ENCODE measurements at places on chromosomes 11 and 22.

GRCh38 chr11:111949519-111950426 is 12.6 kb downstream of the DIXDC1 start:
- no peak for DNase-seq

DNA sequence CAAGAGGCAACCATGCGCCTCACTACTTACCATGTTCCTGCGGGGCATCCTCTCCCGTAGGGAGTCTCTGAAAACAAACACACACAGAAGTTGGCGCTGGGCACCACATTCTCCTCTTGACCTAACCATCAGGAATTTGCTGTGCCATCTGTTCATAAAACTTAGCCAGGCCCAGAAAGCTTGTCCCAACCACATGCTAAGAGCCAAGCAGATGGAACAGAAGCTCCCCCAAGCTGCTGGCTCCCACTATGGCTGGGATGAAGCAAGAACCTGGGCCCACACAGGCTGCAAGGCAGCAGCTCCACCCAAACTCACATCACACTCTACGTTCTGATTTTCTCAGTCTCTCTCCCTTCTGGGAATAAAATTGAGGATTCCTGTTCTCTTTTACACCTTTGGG is 17.4 kb downstream of the HPS4 start:
- DNase-seq: no peak

DNA sequence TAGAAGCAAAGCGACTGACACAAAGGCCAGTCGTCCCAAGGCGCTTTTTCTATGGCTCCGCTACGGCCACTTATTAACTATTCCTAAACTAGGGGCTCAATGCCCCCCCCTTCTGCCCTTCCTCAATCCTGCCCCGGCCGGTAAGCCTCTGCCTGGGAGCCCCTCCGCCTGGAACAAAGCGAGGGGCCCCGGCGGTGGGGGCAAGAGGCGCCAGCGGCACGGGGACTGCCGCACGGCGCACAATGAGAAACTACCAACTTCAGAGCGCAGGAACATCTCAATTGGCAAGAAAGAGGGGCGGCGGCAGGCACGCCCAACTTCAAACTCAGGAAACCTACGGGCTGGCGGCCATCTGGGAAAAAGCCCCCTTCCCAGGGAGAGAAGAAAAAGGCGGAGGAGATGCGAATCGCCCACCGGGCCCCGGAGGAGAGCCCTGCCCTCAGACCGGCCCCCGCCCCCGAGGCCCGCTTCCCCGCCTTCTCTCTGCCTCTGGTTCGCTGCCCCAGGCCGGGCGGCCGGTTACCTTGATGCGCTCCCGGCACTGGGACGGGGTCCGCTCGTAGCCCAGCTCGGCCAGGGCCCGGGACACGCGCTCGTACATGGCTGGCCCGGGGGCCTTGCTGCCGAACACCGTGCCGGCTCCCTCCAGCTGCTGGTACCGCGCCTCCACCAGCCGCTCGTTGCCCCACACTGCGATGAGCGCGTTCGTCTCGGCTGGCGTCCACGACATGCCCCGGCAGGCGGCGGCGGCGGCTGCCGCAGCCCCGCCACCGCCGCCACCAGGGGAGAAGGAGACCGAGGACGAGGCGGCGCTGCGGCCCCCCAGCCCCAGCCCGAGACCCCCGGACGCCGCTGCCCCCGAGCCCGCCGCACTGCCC is 619 bp downstream of the MSANTD2 start:
- DNase-seq: no peak

DNA sequence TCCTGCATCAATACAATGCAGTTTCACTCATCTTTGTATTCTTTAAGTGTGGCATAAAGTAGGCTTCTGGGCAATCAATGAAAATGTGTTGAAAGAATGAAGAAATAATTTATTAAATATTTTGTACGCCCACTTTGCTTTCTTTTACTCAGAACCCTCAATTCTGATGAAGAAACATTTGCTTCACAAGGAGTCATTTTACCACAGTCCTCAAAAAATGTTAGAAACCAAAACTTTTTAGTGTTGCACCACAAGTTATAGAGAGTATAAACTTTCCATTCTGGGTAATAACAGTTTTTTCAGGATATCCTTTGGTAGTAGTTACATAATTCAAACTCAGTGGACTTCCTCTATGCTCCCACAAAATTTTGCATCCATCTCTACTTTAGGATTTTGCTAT is 360.5 kb downstream of the DLG2 start:
- no peak for DNase-seq

Measured in spinal cord (tissue), 10 donors.